NCI-H1048 (cell line): ENCODE measurements at places on chromosomes 11 and 22.

- DNase-seq: no peak
Measured at GRCh38 chr11:33953289-33953688, 61.4 kb upstream of the LMO2 start.

GRCh38 chr22:29116397-29117123, 43.7 kb downstream of the KREMEN1 start:
- DNase-seq: no peak

GRCh38 chr11:88300888-88301487, 36.5 kb downstream of the CTSC start:
- DNase-seq: no peak

DNA sequence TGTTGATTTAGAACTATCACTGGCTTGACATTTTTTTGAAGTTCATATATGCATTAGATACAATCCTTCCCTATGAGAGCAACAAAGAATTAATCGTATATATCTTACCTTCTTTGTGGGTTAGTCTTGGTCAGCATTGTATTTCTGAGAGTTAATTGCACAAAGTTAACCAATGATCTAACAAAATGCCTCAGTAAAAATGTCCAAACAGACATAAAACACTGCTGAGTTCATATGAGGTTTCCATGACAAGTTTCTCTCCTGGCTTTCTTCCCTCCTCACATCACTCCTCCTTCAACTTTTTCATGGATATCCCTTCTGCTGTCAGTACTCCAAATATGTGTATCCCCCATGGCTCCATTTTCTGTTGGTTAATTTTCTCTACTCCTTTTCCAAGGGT, 9.0 kb downstream of the MAP6 start:
- DNase-seq: no peak

- no peak for DNase-seq
Measured at GRCh38 chr11:134686460-134687061, 274.5 kb upstream of the B3GAT1 start.
